ENCODE measurements at places on chromosomes 3 and 15.

- DNase-seq: no peak
Observed at GRCh38 chr3:10391391-10391790, 70.5 kb upstream of the SEC13 start.

DNA sequence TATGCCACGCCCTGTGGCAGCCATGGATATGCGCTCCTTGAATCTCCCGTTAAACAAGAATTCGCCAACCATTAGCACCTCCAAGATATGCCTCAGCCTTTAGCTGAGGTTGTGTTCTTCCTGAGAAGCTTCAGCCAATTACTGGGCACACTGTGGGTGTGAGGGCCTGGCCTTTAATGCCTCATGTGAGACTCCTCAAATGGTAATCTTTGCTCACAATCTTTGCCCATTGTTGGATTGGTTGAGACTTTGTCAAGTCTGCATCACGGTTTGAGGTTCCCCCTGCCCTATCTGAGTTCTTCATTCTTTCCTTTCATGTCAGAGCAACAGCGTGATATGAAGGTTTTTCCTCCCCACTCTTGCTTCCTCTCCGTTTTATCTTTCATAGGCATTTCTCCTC lies 108.1 kb upstream of the CCDC54 start:
- no peak for DNase-seq

- DNase-seq: no peak
Observed at GRCh38 chr15:80569656-80570055, 125.5 kb upstream of the ABHD17C start.

DNA sequence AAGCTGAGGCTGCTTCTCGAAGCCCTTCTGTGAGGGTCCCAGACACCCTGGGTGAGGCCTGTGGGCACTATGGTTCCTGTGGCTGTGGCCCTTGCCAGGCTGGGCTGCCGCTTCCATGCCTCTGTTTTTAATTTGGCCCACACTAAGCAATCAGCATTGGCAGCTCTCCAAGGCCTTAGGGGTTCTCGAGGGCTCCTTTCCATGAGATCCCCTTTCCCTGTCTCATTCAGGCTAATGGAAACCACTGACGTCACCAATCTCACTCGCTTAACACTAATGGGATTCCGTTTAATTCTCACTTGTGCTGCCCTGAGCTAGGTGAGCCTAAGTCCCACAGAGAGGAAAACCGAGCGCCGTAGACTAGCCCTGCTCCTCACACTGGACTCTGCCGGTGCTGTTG lies 60.2 kb upstream of the RAB6B start:
- DNase-seq: peak; percentile 92

DNA sequence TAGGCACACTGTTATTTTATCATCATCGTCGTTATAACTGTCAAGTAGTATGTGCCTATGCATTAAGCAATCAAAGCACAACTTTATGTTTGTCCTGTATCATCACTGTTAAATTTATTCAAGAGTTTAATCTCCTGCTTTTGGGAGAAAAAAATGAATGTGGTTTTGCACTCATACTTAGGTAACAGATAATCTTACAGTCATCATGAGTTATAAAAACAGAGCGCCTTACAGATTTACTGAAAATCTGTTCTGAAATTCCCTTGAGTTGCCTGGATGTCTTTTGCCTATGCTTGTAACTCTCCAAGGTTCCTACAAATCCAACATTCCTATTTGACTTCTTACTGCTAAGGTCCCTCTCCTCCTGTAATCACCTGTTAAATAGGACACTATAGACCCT lies 307.3 kb downstream of the ZIC4 start:
- no peak for DNase-seq

GRCh38 chr3:39383881-39384664 lies 903 bp downstream of the SLC25A38 start:
- no peak for DNase-seq
